ENCODE measurements at places on chromosomes 1 and 21.

- no peak for DNase-seq
Measured at GRCh38 chr1:109653306-109653705, 2.6 kb upstream of the GSTM4 start.

- DNase-seq = no peak
Measured at GRCh38 chr21:36889401-36889800, 77.1 kb downstream of the HLCS start.

GRCh38 chr1:48530727-48531351, 58.8 kb upstream of the SPATA6 start:
- DNase-seq = peak; percentile 92

GRCh38 chr1:69888657-69889056, 316.7 kb downstream of the LRRC40 start:
- DNase-seq = no peak

GRCh38 chr1:50750021-50750619, 209.9 kb downstream of the FAF1 start:
- DNase-seq = no peak

DNA sequence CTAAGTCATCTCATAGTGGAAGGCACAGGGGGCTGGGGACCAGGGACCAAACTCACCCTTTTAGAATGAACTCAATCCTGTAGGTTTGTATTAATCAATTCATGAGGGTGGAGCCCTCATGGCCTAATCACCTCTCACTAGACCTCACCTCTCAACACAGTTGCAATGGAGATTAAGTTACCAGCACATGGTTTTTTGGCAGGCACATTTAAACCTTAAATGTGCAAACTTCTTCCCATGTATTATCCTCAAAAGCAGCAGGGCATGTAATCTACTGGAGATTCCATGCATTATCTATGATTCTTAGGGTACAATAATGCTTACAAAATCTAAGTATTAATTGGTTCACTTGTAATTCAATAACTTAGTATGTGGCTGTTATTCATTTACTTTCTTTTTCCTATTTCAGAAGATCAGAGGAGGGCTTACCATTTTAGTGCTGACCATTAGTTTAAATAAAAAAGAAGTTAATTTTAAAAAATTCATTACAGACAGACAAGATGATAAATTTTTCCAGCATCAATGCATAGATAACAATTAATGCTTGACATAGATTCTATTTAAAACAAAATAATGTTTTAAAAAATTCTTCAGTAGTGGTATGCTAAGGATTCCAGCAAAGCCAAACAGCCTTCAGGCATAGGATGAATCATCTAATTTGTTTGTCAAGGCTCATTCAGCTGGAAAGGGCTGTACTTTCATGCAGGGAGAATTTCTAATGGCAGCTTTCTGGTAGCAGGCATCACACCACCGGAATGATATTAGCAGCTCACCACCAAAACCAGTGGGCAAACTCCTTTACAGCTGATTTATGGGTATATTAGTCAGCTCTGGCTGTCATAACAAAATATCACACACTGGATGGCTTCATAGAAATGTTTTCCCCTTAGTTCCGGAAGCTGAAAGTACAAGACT, 124.6 kb upstream of the ZNF648 start:
- no peak for DNase-seq

DNA sequence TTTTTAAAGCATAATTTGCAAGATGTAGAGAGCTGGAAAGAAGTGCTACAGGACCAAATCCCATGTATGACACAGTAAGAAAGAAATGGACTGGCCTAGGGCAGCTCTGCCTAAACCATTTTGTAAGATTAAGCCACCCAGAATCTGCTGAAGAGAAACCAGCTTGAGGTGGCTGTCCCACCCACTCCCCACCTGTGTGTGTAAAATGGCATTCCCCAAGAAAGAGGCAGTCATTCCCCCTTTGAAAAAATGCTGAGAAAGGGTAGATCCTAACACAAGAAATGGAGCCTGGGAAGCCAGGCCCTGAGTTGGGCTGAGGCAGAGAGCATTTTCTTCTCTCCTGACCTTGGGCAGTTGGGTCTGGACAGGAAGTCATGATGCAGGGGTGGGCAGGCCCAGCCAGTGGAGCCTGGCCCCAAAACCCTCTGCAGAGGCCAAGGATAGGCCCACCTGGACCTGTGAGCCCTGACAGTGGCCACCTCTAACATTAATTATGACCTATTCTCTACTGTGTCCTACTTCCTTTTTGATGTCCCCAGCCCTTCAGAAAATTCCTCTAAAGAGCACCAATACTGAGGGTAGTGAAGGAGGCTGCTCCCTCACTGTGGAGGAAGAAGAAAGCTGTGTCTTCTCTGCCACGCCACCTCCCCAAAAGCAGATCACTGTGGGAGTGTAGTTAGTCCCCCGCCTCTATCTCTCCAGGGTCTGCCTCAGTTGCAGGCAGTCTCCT, 94.0 kb downstream of the EDEM3 start:
- no peak for DNase-seq

DNA sequence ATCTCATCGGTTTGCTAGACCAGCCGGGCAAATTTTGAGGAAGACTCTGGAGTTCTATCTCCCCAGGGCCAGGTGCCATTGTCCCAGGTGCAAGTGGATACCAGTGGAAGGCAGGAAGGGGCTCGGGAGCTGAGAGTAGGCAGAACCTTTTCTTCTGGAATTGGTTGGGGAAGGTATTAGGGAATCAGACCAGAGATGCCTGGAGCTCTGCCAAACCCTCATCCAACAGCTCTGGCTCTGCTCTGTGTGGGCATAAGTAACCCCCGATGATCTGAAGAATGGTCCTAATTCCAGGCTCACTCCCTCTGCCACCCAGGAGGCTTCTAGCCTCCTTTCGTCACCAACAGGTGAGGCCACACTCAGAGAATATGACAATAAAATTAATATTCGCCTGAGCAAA, 69.9 kb downstream of the PGBD5 start:
- no peak for DNase-seq

DNA sequence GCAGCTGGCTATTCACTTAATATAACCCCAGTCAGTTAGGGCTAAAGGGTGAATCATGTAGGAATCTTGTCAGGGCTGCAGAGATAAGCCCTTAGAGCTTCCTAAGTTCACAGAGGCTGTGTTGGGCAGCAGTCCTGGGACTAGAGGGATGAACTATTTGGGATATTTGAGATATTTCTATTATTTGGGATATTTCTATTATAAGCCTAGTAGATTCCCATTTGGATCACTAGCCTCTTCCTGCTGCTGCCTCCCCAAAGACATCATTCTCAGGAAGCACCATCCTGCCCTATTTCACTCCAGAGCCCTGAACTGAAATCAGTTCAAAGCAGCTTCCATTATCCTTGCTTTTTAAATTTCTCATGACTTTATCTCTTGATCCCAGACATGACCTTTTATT, 501.3 kb downstream of the NUF2 start:
- DNase-seq = no peak

DNA sequence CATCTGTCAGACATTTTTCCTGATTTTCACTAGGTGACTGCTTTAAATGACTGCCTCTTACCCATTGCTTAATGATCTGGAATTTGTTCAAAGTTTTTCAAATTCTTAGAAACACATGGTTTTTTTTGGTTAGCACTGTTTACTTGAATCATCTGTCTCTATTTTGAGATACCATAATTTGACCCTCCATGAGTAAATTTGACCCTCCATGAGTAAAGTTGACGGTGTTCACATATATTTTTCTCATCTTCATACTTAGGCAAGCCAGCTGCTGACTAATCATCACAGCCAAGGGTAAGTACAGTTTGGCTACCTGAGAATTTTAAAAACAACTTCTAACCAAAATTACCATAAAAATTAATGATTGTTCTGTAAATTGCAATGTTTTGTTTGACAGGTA, 586.5 kb downstream of the PTBP2 start:
- no peak for DNase-seq

- no peak for DNase-seq
Measured at GRCh38 chr1:232127190-232127589, 500.6 kb downstream of the DISC1 start.

DNA sequence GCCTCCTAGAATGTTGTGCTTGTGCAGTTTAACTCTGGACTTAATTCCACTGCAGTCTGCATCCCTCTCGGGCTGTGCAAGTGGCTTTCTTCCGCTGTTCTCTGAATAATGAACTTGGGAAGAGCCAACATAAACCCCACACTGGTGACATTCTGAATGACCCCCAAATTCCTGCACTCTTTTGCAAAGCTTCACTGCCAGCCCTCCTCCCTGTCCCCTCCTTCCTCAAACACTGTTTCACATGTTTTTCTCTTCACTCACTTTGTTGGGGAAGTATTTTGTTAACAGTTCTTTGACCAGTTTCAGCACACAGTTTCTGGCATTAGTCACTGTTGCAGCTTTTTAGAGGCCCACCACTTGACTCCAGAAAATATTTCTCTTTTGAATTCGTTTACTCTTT, 39.7 kb downstream of the GNG12 start:
- no peak for DNase-seq

DNA sequence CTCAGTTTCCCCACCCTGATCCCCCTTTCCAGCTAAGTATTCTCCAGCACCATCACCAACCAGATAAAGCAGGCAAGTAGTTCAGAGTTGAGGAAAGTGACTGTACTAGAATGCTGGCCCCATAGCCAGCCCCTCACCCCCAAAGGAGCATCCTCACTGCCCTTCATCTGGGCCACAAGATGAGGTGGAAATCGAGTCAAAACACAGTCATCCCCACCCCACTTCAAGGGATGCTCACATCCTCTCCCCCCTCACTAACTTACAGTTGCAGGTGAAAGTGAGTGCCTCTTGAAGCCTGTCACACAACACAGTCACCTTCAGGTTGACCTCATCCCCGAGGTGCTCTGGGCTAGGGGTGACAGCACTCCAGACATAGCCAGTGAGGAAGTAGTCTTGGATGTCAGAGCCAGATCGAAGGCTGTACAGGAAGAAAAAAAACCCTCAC, 30.4 kb downstream of the PIK3C2B start:
- no peak for DNase-seq

DNA sequence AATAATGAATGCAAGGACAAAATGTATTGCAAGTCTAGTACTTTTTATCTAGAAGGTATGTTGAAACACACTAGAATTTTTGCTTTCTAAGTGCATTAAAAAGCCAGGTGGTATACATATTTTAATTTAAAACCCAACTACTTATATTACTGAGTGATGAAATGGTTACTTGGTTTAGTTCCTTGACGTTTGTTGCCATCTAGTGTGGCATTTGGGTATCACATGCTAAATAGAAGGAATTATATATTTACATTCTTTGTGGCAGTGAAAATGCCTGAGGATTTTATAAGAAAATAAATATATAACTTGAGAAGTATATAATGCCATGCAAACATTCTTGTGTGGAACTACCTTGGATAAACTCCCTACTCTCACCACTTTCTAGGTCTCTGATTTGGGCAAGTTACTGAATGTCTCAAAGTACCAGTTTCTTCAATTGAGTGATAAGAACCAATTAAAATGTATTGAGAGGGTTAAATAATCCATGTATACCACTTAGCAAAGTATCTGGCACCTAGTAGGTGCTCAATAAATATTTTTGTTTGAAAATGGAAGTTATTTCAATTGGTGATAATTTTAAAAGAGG, 69.6 kb downstream of the SDCCAG8 start:
- peak; percentile 32 for DNase-seq

GRCh38 chr1:13784971-13785370, 85.0 kb downstream of the PRDM2 start:
- DNase-seq = no peak

GRCh38 chr1:184033711-184034167, 3.8 kb downstream of the COLGALT2 start:
- no peak for DNase-seq
